ENCODE measurements at places on chromosomes 4 and X.

GRCh38 chrX:31420711-31421151, 348.9 kb upstream of the FTHL17 start:
- DNase-seq = no peak

DNA sequence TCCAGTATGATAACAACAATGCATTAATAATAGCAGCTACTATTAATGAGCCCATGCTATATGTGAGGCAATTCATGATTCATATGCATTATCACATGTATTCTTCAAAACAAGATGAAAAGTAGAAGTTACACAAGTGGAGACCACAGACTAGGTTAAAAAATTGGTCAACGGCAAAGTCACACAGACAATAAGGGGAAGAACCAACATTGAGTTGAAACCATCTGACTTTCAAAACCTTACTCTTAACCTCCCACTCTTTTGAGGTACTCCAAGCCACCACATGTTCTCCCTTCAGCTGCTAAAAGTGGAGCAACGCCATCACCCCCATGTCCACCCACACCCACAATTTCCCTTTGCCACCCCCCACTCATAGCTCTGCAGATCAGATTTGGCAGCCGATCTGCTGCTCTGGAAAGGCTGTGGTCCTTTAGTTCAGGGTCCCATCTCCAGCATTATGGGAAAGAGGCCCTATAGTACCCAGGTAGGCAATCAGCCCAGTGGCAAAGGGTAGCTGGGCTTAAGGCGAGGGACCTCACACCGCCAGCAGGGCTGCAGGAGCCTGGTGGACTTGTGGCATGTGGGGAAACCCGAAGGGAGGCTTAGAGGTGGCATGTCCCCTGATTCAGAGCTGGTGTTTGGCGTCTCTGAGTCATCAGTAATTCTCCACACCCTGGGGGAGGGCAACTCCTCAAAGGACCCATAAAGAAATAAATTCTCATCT, 33.5 kb upstream of the CYBB start:
- no peak for DNase-seq

GRCh38 chr4:93983140-93983539, 154.6 kb downstream of the ATOH1 start:
- no peak for DNase-seq

DNA sequence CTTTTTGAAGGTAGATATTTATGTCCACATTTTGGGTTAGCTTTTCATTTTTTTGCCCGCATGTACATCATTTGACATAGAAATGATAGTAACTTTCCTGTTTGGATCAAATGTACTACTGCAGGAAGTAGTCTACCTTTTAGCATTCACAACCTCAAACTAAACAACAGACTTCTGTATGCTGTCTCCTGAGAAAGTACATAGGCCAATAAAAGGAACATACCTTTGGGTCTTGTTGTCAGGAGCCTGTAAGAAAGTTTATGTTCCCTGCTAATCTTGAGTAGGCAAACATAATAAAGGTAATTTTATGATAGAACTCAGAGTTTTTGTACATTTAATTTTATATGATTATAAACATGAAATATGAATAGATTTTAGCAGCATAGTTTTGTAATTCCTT, 54.2 kb downstream of the STAG2 start:
- DNase-seq = no peak

DNA sequence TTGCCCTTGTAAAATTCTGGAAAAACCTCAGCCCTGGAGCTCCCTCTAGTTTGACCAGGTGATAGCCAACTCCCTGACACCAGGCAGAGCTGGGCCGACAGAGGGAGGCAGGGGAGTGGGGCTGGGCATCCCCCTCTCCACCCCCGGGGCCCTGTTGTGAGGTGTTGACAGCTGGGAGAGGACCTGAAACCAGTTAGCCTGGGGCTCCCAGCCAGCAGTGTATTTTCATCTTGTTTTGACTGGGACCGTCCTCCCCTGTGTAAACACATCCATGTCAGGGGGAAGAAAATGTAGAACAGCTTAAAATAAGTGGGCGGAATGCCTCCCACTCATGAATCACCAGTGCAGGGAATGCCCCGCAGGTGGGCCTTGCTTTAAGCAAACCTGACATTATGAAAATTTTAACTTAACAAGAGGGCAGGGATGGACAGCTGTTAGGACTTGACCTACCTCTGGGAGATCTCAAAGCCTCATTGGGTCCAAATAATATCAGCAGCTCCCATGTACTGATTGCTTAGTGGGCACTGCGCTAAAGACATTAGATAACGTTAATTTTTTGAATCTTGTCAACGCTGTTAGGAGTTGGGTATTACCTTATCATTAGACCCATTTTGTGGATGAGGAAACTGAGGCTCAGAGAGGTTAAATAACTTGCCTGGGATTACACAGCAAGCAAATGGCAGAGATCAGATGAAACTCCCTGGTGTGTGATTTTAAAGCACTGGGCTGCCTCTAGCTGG, 45.9 kb downstream of the TSC22D3 start:
- DNase-seq = no peak

GRCh38 chrX:12241026-12241425, 102.8 kb downstream of the FRMPD4 start:
- DNase-seq = no peak

DNA sequence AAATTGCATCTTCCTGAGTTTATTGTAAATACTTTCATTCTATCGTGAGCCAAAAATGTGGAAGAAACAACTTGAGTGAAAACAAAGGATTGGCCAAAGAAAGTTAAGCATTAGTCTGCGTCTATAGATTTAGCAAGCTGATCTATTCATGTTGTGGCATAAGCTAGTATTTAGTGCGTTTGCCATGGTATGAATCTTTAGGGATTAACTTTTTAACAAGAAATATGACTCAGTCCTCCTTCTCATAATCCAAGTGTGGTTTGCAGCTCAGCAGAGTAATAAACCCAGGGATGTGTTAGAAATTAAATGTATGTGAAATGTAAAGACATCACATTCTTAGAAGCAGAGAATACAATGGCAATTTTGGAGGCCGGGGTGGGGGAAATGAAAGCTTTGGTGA, 1110.9 kb downstream of the NLGN4X start:
- no peak for DNase-seq

DNA sequence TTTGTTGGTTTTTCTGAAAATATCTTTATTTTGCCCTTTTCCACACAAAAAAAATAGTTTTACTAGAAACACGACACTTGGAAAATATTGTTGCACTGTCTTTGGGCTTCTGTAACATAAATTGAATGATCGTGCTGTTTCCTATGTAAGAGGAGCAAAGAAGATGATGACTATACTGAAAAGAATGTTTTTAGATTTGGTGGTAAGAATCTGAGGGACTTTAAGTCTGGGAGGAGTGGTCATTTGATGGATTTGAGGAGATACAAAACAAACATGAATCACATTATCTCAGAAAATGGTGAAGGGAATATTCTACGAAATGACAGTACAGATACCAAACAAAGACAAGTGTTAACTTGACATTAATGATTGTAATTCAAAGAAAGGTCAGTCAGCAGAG, 328.8 kb downstream of the ADAM29 start:
- DNase-seq = no peak

GRCh38 chr4:85828027-85828890, 353.3 kb downstream of the ARHGAP24 start:
- no peak for DNase-seq

GRCh38 chr4:34157547-34157946, 2086.8 kb downstream of the ARAP2 start:
- DNase-seq = no peak

DNA sequence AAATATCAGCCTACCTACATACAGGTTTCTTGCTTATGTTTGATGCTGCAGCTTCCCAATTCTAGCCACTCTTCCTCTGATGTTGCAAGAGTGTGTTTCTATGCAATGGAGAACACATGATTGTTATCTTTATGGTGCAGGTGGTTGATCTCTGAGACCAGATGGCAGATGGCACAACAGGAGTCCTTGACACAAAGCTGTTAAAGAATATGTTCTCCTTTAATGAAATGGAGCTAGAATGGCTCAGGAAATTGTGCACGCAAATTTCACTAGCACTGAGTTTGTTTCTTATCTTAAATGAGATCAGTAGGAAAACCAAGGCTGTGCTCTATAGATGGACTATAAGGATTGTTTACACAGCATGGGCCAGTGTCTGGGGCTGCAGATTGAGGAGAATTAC, 29.9 kb upstream of the TTC29 start:
- no peak for DNase-seq

DNA sequence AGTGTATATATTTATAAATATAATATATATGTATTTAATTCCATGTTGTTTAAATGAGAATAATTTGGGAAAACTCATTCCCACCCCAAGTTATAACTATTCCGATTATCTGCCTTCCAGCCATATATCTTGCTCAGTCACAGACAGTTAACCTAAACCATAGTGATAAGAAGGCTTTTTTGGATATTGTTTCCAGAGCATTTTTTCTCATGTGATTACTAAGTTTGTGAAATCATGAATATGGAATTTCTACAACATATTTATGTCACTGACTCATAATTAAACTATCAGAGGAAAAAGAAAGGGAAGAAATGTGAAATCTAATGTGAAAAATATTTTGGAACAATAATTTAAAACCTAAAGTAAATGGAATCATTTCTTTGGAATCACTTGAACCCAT, 1163.5 kb upstream of the PABPC4L start:
- DNase-seq = no peak

DNA sequence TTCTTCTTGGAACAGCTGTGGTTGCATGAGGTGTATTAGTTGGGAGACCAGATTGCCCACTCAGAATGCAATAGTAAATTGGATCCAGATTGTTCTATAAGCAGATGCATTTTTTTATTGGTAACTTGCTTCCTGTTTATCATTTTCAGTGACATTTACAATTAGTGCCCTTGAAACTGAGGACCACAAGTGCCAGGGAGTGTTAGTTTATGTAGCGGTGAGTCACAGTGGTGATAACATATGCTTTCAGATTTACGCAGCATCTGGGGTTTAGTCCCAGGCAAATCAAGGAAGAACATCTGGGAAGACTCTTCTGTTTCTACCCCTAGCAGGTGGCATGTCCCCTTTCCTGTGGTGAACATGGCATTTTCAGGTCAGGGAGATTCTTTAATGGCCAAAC, 24.1 kb downstream of the FRMPD4 start:
- DNase-seq = no peak

DNA sequence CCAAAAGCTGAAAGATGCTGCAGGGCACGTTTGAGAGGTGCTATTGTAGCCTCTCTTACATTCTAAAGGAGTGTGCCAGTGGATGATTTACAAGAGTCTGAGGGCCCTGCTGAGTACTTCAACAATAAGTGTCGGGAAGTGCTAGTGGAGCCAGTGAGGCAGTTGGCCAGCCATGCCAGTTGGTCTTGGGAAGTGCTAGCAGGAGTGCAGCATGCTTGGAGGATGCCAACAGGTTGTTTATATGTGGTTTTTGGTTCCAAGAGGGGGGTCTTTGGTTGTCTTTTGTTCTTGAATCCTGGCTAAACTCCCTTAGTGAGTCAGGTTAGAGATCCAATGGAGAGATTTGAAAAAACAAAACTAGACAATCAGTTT, 335.3 kb downstream of the PABPC4L start:
- no peak for DNase-seq

- no peak for DNase-seq
Observed at GRCh38 chr4:173794662-173795061, 264.6 kb upstream of the HAND2 start.

GRCh38 chrX:118569676-118570075, 74.1 kb downstream of the DOCK11 start:
- DNase-seq = no peak

GRCh38 chr4:187370918-187371317, 624.7 kb upstream of the ZFP42 start:
- no peak for DNase-seq

- no peak for DNase-seq
Observed at GRCh38 chr4:28277931-28278330, 1417.3 kb downstream of the STIM2 start.

DNA sequence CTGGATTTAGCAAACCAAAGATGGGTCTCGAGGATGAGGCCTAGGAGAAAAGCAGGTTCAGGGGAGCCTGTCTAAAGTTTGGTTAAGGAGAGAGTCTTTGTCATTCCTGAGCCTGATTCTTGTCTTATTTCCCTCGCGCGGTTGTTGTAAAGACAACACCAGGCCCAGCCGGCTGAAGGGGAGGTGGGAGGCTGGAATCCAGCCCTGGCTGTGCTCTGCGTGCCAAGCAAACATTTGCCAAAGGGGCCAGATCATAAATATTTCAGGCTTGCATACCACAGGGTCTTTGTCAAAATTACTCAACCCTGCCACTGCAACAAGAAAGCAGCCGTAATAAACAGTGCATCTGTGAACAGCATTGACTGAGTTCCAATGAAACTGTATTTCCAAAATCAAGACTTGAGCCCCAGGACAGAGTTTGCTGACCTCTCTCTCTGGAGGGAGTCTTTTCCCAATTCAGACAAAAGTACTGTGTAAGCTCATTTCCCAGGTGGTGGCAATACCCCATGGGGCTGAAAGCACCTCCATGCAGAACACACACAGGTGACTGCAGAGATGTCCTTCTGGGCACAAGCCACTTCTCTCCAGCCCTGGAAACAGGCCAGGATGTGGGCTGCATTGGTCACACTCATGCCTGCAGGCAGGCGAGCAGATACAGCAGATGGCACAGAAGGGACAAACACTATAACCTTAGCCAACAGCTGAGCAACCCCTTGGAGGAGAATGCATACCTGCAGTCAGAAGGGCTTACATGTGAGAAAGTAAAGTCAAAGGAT, 320.3 kb downstream of the STK32B start:
- no peak for DNase-seq

DNA sequence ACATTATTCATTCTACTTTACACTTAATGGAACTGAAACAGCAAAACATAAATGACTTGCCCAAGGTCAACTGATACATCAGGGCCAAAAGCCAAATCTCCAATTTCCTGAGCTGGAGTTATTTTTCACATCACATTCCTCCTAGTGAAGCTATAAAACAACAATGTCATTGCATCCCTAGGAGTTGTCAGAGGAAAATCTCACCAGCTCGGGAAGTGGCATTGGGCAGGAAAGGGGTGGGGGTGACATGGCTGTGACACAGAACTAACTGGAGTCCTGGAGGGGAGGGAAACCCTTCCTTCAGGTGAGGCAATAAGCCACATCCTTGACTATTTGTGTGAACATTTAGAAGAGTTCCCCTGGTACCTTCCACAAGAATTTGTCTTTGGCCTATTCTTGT, 47.3 kb downstream of the MEPE start:
- no peak for DNase-seq

- no peak for DNase-seq
Observed at GRCh38 chr4:8830056-8830455, 41.6 kb downstream of the HMX1 start.
